ENCODE measurements at places on chromosomes 12 and 14. TPM values are rescaled to one million over a fixed set of nuclear protein-coding genes. Genes with fewer than 3 reads are reported as not detected.

CPM gene
- 20.5 TPM for total RNA-seq

DNA sequence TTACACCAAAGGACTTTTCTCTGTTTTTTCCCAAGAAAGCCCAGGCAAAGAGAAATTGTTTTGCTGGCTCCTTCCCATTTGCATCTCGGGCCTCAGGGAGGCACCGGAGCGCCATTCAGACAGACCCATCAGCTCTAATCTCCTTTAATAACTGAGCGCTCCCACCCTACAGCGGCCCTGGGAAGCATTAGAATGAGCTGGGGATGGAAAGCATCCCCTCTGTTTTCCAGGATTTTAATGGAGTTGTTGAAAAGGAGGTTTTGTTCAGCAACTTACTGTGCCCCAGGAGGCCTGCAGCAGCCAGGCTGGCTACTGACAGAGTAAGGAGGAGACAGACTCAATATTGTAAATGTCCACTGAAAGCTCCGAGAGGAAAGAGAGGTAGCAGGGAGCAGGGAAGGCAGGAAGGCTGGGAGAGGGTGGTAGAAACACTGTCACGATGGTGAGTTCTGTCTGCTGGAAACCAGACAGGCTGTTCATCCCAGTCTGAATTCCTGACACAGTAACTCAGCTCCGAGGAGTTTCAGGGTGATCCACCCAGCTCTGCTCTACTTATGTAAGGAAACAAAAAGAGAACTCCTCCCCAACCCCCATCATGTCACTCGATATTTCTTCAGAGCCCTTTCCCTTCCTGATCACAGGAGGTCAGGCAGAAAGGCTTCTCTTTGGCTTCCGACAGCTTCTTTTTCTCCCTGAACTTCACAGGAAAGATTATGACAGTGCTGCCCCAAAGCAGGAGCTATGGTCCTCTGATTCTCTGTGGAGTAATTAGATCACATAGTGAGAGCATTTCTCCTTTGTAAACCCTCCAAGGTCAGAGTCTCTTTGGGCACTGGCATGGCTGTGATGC, 62.5 kb upstream of the TMEM132D start:
- no peak overlapping the region for H3K27ac ChIP-seq
- no peak overlapping the region for H3K4me3 ChIP-seq
- DNase-seq, result no peak
- H3K36me3 ChIP-seq, result no peaks in the 10 kb centered on the region
- H3K27me3 ChIP-seq, result no peaks in the 10 kb centered on the region

DNA sequence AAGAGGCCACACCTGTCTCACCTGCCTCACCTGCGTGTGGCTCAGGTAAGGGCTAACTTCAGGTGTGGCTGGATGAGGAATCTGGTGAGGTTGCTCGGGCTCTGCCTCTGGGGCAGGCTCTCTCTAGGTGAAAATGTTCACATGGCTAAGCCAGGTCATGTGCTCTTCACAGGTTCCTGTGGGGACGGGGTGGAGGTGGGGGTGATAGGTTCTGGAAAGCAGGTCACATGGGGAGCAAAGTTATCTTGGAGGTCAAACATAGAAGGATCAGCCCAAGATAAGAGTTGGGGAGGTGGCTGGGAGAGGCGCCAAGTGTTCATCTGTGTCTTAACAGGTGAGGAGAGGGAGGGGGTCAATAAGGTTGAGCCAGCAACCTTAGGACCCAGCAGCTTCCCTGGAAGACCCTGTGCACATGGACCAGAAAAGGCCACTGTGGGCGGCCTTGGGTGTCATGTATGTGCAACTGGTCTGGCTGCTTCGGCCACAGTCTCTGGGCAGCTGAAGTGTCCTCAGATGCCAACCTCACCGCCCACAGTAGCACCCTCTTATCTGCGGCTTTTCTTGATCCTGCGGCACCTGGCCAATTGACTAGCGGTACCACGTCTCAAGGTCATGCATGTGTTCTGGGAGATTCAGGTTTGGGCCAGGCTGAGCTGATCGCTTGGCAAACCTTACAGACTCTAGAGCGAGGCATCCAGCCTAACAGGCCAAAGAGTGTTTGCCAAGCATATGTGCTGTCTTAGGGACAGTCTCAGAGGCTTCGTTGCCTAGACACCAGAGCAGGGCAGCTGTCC, 60.5 kb downstream of the CACNA1C start:
- no peak overlapping the region for H3K27ac ChIP-seq
- no peaks in the 10 kb centered on the region for H3K4me1 ChIP-seq
- no peak overlapping the region for H3K4me3 ChIP-seq
- no peaks in the 10 kb centered on the region for H3K27me3 ChIP-seq

GRCh38 chr14:106547735-106548434, 1021.5 kb downstream of the TMEM121 start:
- DNase-seq, result no peak
- H3K4me3 ChIP-seq, result no peak overlapping the region
- no peaks in the 10 kb centered on the region for H3K4me1 ChIP-seq
- no peaks in the 10 kb centered on the region for H3K36me3 ChIP-seq
- no peak overlapping the region for H3K27ac ChIP-seq

- no peak for DNase-seq
- no peaks in the 10 kb centered on the region for H3K36me3 ChIP-seq
- no peaks in the 10 kb centered on the region for H3K4me1 ChIP-seq
- no peak overlapping the region for H3K27ac ChIP-seq
- no peak overlapping the region for H3K4me3 ChIP-seq
Measured at GRCh38 chr12:56377310-56377988, 14.8 kb upstream of the APOF start.

GRCh38 chr14:103103461-103104388, 9.2 kb downstream of the EXOC3L4 start:
- H3K27ac ChIP-seq, result no peak overlapping the region
- no peaks in the 10 kb centered on the region for H3K36me3 ChIP-seq
- peaks cover 31% of the 10 kb centered on the region for H3K27me3 ChIP-seq
- peaks cover 14% of the 10 kb centered on the region for H3K4me1 ChIP-seq
- H3K4me3 ChIP-seq, result no peak overlapping the region

FAM181A gene
- not detected for total RNA-seq

DNA sequence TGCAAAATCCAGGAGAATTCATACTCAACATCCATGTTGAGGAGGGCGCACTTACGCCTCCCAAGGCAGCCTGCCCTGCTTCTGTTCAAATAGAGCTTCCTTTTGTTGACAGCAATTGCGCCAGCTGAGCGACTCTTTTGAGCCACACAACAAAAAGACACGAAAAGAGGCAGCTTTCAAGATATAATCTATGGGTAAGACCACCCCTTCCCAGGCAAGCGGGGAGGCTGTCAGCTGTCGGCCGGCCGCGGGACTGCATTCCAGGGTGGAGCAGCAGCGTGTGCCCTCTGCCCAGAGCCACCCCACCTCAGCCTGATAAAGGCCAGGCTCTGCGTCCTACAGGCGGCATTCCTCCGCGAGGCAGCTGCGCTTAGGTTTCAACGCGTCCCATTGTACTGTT, 15.8 kb upstream of the STAB2 start:
- no peaks in the 10 kb centered on the region for H3K36me3 ChIP-seq
- peaks cover 13% of the 10 kb centered on the region for H3K27me3 ChIP-seq
- no peak overlapping the region for H3K4me3 ChIP-seq

DNA sequence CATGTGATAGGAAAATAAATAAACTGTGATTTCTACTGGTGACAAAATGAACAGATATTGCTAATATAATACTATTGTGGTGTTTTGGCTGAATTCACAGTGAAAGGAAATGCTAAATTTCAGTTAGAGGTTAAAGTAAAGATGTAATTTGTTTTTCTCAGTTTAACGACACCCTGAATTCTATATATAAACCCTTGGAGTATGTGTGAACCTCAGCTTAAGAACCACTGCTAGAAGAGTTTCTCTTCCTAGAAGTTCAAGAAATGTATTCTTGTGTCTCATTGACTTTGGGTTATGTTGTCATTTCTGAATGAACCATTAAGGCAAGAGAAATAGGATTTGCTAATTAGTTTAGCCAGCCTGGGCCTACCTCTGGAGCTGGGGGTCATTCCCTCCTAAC, 8.2 kb downstream of the FBXO34 start:
- H3K36me3 ChIP-seq, result no peaks in the 10 kb centered on the region
- H3K27ac ChIP-seq, result peak overlapping the region; percentile 60
- no peak overlapping the region for H3K4me3 ChIP-seq
- H3K27me3 ChIP-seq, result no peaks in the 10 kb centered on the region
- peaks cover 70% of the 10 kb centered on the region for H3K4me1 ChIP-seq

- H3K36me3 ChIP-seq, result no peaks in the 10 kb centered on the region
- no peak overlapping the region for H3K27ac ChIP-seq
- no peak for DNase-seq
- no peaks in the 10 kb centered on the region for H3K27me3 ChIP-seq
- H3K4me1 ChIP-seq, result peaks cover 21% of the 10 kb centered on the region
Measured at GRCh38 chr14:52020161-52020714, 30.9 kb downstream of the RTRAF start.

- H3K4me1 ChIP-seq, result peaks cover 30% of the 10 kb centered on the region
- H3K27me3 ChIP-seq, result no peaks in the 10 kb centered on the region
- H3K4me3 ChIP-seq, result no peak overlapping the region
- DNase-seq, result no peak
Measured at GRCh38 chr14:100020629-100021028, 44.6 kb upstream of the EVL start.

FLVCR2 gene
- 5.1 TPM for total RNA-seq

BDKRB1 gene
- total RNA-seq, result not detected
